Stimulated activated CD8-positive, alpha-beta memory T cell treated with anti-CD3 and anti-CD28 coated beads, Interleukin-4, amount 100 ng/mL, for 24 hours (primary cell): ENCODE measurements at places on chromosomes 6 and 20.

GRCh38 chr6:6811128-6812009 is 222.8 kb downstream of the LY86 start:
- DNase-seq = no peak

- DNase-seq = no peak
Measured at GRCh38 chr6:38212579-38212978, 393.1 kb downstream of the ZFAND3 start.

DNA sequence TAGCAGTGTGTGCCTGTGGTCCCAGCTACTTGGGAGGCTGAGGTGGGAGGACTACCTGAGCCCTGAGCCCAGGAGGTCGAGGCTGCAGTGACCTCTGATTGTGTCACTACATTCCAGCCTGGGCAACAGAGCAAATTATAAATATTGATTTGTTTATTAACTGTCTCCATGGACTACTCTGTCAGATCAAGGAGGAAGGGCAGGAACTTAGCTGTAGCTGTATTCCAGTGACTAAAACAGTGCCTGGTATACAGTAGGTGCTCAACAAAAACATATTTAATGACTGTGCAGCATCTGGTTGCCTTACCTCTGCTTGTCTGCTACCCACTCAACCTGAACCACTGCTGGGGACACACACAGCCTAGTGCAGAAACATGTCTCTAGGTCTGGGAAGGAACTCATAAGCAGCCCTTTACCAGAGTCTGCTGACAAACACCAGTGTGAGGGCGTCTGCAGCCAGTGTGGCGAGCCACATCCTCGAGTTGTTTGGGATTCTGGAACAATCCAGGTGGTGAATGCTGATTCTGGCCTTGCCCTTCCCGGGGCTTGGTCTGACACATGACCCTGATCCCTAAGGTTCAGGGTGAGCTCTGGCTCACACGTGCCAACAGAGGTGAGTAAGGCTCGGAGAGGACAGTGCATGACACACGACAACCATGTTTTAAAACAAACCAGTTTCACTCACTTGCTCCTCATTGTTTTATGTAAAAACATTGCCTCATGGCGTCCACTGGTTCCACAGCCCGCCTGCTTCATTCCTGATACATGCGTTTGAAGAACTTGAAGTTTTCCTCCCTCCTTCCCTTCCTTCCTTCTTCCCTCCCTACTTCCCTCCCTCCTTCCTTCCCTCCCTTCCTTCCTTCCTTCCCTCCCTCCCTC is 117.9 kb upstream of the ZNF217 start:
- DNase-seq = no peak

GRCh38 chr6:159180001-159180400 is 10.8 kb downstream of the FNDC1 start:
- no peak for DNase-seq

- DNase-seq = no peak
Measured at GRCh38 chr6:122930252-122931180, 65.5 kb upstream of the CLVS2 start.

GRCh38 chr6:40406175-40406574 is 181.0 kb downstream of the LRFN2 start:
- no peak for DNase-seq

DNA sequence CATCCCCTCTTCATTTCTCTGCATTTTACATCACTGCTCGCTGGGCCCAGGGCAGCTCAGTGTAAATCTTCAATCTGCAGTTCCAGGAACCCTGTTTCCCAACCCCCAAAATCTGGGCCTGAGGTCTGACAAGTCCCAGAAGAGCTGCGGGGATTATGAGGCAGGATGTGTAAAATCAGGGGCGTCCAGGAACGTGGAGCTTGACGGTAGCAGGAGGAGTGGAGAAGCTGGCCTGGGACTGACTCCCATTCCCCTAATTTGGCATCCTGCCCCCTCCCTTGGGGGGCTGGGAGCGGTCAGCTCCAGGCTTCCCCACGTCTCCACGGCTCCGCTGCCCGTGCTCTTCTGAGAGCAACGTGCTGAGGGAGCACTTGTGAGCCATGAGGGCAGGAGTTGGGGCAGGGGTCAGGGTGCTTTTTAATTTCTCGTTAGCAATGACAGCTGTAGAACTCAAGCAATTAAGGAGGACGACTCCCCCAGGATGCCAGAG is 23.4 kb upstream of the VEGFA start:
- no peak for DNase-seq

DNA sequence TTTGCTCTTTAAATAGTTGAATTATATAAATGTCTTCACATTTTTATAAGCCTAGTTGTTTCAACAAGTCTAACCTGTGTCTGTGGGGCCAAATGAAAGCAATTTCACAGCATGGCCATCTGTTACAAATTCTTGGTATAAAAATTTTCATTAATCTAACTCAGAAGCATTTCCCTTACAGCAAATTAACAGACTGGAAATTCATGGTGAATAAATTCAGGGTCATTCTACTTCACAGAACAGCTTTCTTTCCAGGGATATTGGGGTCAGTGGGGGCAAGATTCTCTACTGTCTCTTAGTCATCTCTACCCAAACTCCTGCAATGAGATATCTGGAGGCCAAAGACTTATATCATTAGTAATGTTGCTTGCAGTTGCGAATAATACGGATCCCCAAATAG is 352.1 kb downstream of the MMUT start:
- no peak for DNase-seq

- no peak for DNase-seq
Measured at GRCh38 chr20:57282670-57283361, 16.4 kb upstream of the BMP7 start.

DNA sequence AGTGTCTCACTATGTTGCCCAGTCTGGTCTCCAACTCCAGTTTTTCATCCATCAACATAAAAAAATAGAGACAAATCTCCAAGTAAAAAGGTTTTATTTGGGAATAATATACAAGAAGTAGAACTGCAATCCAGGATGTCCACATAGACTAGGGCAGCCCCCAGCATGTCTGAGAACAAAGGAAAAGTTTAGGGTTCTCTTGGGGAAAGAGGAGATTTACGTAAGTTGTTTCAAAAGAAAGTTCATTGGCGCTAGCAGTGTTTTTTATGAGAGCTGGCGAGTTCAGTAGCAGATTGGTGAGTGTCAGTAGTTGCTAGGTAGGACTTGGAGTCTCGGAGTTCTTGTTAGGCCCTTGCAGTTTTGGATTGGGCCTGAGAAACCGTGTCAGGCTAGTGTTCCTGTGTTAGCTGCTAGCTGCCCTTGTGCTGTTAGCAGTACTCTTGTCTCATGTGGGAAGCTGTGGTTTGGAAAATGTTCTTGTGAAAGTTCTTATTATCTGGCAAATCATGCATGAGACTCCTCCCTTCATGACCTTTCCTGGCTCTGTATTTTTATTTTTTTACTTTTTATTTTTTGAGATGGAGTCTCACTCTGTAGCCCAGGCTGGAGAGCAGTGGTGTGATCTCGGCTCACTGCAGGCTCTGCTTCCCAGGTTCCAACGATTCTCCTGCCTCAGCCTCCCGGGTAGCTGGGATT is 24.7 kb downstream of the TTLL9 start:
- DNase-seq = no peak

- DNase-seq = no peak
Measured at GRCh38 chr6:3286641-3287171, 28.0 kb downstream of the PSMG4 start.

DNA sequence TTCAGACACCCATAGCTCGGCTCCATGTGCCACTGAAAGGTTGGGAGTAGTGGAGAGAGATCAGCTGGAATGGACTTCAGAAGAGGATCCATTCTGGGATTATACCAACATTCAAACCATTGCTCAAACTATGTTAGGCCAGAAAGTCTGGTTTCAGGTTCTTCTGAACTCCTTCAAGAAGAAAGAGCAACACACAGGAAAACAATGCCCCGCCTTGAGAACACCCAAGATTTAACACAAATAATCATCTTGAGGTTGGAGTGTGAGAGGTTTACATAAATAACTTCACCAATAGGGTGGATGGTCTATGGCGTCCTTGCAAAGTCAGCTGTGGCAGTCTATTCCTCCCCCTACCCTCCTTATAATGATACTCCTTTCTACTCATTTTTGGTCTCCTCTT is 211.6 kb upstream of the SUPT3H start:
- DNase-seq = no peak

DNA sequence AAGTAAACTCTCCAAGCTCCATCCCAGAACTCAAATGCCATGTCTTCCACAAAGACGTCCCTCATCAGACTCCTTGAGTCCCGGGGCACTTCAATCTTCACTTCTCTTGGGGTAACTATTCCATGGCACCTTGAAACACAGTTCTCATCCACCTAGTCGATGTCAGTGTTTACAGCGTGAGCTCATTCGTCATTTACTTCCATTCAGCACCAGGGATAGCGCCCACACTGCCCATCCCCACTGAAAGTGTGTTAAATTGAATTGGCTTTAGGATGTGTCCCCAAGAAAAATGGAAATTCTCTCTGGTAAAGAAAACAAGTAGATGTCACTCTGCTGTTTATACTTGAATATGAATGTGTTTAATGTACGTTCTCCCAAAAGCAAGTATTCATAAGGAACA is 31.3 kb downstream of the KCNK15 start:
- DNase-seq = no peak

DNA sequence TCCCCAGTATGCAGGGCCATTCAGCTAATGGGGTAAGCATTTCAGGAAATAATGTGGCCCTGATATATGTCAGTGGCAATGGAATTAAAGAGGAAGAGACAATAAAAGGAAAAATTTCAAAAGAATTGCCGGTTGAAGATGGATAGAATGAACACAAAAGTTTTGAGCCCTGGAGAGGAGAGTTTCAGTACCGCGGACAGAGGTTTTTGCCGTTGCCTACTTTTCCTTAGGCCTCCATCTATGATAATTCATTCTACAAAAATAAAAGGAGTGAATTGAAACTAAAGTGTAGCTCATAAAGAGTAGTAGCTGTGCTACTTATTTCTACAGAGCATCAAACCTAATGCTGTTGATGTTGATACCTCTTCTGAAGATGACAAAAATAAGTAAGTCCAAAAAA is 140.7 kb downstream of the RNASET2 start:
- DNase-seq = no peak

DNA sequence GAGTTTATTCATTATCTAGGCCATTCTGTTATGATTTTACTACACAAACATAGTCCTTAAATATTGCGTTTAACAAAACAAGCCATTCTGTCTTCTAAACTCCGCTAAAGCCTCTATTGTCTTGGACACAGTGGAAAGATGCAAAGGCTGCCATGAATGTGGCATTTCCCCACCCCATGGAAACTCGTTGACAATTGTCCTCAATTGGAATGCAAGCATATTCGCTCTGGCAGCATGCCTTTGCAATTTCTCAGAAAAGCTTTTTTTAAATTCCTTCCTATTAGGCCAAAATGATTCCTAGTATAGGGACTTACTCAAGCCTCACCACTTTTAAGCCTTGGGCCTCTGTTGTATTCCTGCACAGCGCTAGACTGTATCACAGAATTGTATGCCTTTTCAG is 22.8 kb downstream of the OR2A4 start:
- no peak for DNase-seq

- DNase-seq = no peak
Measured at GRCh38 chr20:11454966-11455799, 462.5 kb upstream of the BTBD3 start.

DNA sequence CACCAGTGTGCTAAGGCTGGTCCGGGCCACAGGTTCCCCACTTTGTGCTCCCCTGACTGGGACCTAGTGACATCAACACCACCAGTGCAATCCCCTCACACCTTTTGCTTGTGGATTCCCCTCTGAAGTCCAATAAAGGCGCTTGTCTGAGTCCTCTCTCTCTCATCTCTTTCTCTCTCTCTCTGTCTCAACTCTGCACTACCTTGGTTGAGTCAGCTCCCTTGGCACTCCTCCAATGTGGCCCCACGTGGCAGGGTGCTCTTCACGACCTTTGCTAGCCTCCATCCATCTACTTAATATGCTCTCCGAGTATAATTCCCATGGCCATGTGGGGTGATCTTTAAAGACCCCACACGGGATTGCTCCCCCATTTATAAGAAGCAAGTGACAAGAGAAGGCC is 385.0 kb downstream of the CD83 start:
- DNase-seq = no peak

DNA sequence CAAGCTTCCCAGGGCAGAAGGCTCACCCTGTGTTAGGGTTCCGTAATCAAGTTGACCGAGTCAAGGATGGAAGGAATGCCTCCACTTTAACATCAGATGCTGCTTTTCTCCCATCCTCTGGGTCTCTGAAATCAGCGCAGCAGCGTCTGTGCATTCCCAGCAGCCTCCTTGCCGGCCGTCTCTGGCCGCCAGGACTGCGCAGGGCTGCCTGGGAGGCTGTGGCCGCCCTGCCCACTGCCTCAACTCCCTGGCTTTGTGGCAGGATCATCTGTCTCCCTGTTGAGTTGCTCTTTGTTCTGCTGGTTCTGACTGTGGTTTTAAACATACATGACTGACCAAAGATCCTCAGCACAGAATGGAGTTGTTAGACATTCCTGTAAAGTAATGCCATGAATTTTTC is 56.5 kb downstream of the DLL1 start:
- no peak for DNase-seq

DNA sequence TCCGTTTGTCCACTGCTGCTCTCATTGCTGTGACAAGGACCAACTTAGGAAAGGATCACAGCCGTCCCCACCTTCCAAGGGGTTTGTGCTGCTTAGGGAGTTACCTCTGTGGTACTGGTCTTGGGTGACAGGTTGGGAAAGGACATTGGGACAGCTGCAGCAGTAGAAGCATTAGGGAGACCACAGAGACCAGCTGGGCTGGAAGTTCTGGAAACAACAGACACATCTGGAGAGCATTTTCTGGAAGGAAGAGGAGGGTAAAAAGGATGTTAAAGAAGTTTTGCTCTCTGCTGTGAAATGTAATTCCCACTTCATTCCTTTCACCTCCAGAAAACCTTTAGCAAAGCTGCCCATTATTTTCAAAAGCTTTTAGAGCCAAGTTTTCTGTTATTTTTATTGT is 304.2 kb downstream of the LRFN2 start:
- no peak for DNase-seq

GRCh38 chr6:17396256-17396655 is 2.9 kb downstream of the CAP2 start:
- DNase-seq = no peak

DNA sequence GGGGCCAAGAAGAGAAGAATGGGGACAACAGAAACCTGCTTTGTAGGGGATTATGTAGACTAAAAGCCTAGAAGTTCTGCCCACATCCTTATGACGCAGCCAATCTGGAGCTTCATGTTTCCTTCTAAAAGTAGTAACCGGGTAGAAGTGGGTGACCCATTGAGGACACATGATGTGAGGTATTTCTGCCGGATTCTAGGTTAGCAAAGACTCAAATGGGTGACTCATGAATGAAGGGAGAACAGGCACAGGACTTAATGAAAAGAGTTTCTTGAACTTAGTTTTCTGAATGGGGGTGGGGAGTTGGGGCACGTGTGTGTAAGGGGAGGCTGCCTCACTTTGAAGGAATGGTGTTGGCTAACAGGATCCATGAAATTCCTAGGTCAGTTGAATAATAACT is 68.8 kb downstream of the CDS2 start:
- DNase-seq = no peak
